Chondrocyte (in vitro differentiated cells): ENCODE measurements at places on chromosomes 1 and 21.

DNA sequence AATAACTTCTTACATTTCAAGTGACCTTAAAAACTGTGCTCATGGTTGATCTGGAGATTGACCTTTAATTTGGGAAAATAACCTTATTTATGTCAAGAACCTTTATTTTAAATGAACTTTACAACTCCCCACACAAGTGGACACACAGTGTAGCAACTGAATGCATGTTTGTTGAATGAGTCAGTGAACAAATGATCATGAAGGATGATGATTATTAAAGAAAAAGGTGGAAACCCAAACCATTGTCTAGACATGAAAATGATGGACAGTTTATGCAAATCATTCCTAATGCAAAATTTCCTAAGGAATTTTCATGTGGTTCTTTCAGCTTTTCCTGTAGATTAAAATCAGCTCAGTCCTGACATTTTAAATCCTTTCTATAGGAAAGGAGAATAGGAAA lies 439.8 kb upstream of the RUNX1 start:
- no peak for DNase-seq

DNA sequence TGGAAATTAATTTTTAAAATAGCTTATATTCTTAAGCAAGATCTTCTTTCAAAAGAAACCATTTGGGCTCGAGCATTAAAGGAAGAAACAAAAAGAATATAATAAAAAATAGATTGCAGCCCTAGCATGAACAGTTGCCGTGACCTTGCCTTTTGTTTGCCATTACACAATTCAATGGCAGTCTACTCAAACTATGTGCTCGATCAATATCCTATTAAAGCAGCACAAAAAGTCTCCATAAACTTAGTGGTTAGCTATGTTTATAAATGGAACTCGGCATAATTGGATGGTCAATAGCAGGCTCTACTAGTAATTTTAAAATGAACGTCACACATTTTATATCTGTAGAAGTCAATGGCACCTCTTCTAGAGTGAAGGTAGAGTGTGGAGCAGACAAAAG lies 256.5 kb downstream of the NFIA start:
- DNase-seq: no peak

- no peak for DNase-seq
Measured at GRCh38 chr1:6491081-6491449, 402 bp downstream of the PLEKHG5 start.

DNA sequence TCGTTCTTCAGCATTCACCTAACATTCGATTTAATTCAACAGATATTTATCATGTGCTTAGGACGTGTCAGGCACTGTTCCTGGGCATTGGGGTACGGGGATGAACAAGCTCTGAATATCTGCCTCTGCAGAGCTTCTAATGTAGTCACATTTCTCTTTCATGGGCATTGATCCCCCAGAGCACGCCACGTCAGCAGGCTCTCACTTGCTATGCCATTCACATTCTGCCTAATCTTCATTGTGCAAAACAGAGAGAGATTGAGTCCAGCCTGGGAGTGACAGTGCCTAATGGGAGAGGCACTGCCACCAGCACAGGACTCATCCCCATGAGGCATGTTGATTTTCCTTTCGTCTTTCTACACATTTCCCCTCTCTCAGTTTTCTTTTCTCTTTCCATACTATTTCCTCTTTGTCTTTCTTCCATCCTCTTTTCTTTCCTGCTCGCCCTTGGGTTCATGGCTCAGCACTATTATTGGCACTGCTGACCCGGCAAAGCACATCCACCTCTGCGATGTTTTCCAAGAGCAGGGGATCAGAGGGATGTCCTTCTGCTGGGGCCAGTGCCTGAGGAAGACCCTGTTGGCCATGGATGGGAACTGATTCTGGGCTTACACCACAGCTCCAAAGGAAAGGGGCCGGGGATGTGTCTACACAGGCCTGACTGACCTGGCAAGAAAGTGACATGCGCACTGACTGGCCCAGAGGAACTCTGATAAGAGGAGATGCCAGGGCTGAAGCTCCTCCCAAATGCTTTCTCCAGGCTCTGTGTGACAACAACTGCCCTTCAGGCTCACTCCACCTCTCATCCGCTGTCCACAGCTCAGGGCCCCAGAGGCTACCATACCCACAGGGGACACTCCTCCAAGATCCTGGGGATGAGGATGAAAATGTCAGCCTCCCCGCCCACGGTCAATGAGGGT lies 195.9 kb downstream of the TOMM20 start:
- DNase-seq: no peak

DNA sequence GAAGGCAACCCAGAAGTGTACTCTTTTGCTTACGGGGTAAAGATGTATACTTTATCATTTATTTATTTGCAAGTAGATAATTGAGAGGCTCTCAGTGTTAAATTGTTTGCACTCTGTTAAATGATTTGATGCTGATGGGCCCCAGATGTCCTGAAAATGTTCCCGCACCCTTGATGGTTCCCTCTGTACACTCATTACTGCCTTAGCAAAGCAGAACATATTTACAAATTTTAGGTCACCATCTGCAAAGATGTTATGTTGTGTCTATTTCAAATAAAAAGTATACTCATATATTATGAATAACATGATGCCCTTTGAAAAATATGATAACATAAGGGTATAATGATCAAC lies 240.5 kb upstream of the SNX7 start:
- DNase-seq: no peak

DNA sequence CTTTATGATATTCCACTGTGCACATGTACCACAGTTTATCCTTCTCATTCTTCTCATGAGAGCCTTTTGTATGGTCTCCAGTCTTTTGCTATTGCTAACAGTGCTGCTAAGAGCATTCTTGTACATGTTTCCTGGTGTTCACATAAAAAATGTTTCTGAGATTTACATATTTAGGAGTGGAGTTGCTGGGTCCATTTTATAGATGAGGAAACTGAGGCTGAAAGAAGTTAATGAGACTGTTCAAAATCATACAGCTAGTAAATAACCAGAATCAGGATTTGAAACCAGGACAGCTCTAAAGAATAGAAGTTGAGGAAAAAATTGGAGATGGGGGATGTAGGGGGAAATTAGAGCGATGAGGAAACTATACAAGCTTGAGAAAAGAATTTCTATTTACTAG lies 27.8 kb upstream of the RGS16 start:
- DNase-seq: no peak

DNA sequence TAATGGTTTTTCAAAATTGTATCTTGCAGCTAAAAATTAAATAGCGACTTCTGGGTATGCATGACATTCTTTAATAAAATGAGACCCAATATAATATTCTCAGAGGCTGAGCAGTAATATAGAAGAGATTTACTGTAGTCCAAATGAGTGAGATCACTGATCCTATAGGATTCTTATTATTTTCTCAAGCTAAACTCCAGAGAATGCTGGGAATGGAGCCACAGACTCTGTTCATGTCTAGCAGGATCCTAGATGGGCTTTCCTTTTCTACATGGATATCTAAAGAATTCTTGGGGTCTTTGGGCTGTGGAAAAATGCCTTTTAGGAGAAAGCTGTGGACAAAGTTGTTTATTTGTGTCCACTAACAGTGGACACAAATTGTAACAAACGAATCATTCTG lies 150.7 kb upstream of the ZNF644 start:
- no peak for DNase-seq

DNA sequence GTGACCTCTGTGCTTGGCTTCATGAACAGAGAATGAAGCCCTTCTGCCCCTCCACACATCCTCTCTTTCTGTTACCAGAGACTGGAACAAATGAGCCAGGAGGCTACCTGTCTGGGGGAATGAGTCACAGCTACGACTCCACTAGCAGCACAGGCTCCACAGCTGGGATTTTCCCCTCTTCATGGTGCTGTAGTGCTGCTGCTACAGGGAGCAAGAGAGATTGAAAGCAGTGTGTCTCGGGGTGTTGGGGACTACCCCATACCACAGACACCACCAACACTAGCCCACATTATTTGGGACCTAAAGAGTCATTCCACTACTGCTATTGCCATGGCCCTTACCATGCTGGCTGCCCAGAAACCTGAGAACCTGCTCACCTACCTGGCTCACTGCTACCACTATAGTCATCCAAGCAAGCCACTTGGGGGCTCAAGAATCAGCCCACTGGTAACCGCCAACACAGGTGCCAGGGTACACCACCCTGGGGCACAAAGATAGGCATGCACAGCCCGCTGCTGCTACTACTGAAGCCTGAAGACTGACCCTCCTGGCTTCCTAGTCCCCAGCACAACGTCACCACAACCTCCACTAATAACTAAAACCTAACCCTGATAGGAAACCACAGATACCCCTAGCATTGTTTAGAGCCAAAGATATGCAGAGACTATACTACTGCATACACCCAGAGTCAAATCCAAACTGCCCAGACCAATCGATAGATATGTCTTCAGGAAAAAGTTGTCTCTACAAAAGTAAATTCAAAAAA lies 17.7 kb downstream of the CD1E start:
- no peak for DNase-seq

DNA sequence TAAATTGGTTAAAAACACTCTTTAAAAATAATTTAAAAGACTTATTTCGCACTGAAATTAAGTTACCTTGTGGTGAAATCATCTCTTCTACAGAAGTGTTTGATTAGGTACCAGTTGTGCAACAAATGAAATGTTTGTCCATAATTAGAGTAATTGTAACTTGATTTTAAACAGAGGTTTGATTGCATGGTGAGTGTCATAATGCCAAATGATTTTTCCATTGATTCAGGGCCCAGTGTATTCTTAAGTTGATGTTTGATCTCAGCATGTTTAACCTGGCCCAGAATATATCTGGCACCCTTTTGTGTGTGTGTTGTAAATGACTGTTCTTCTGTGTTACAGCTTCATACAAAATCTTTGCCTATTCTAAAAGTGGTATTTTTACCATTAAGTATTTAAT lies 28.5 kb downstream of the LRRC8B start:
- DNase-seq: no peak

DNA sequence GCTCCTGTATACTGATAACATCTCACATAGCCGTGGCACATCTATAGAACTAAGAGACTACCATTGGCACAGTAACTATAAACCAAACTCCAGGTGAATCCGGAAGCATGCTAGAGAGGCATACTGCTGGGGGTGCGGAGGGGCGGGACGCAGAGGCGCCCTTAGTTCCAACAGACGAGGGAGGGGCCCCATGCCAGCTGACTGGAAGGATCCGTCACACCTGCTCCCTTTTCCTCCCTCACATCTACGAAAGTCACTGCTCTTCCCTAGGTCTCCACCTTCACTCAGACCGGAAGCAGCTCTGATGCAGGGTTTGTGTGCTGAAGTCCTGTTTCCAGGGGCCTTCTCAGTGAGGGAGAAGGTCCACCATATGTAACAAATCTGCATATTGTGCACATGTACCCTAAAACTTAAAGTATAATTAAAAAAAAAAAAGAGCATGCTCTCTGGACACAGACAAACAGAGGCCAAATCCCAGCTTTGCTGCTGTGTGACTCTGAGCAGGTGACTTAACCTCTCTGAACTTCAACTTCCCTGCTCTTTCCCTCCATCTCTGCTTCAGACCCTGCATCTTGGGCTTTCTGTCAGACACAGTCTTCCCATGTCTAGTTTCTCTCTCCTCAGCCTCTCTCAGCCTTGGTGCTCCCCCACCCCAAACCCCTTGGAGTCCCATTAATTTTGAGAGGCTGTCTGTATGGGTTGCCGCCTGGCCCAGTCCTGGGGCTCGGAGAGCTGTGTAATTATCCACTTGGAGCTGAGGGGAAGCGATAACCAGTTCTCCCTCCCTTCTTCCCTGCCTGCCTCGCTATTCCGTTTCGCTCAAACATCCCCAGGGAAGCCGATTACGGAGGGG lies 7.8 kb upstream of the GJB5 start:
- no peak for DNase-seq

- DNase-seq: no peak
Measured at GRCh38 chr1:159068886-159069285, 7.7 kb downstream of the AIM2 start.

GRCh38 chr1:246878551-246878950 lies 53.2 kb downstream of the AHCTF1 start:
- no peak for DNase-seq

GRCh38 chr1:17875171-17875881 lies 120.2 kb downstream of the ACTL8 start:
- peak; percentile 21 for DNase-seq

- no peak for DNase-seq
Measured at GRCh38 chr21:43851593-43851992, 13.4 kb upstream of the AGPAT3 start.

DNA sequence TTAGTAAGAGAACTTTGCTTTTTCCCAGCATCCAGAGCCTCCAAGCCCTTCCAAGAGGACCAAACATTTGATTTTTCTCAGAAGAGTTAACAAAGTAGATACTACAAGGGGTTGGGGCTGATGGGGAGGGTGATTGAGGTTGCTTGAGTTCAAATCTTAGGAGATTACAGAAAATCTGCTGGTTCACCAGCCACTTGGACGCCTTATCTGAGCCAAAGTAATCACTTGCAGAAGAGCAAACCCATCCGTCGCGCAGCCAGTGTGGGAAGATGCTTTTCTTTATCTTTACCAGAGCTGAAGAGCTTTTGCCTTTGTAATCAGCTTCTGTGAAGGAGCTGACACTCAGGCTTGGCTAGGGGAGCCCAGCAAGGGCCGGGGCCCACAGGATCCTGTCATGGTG lies 91.9 kb upstream of the CTTNBP2NL start:
- no peak for DNase-seq

DNA sequence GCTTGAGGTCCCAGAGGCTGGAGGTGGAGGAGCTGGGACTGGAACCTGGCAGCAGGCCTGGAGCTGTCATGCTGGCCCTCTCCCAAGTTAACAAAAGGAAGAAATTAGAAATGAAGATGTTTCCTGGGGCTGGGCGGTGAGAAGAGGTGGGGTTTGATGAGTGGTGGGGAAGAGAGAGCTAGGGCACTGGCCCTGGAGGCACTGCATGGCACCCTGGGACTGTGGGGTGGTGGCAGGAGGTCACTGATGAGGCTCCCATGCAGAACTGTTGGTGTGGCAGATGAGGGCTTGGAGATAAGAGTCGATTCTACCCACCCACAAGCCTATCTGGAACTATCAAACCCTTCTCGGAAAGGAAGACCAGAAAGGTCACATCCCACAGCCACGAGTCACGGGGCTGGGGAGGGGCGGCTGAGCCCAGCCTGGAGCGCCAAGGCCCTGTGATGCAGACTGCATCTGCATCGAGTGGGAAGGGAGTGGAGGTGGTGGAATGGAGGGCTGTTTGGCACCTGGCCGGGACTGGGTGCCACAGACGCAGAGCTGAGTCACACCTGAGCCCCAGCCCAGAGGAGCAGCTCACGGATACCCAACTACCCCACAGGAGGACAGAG lies 29.4 kb downstream of the MRPL37 start:
- DNase-seq: peak; percentile 40

DNA sequence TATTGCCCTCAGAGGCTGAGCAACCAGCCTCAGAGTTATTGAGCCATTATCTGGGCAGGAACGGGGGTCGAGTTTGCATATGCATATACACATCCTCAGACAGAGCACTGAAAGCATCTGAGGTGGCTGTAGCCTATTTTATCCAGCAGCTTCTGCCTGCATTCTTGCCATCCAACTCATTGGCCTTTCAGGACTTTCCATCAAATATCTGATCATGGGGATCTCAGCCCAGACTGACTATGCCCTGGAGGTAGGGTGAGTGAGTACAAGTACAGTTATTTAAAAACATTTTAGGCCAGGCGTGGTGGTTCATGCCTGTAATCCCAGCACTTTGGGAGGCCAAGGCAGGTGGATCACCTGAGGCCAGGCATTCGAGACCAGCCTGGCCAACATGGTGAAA lies 1.8 kb upstream of the MTF1 start:
- no peak for DNase-seq

GRCh38 chr1:36297062-36297461 lies 9.1 kb upstream of the SH3D21 start:
- DNase-seq: no peak
